ENCODE measurements at places on chromosomes 3 and 15.

GRCh38 chr3:26259176-26259575, 363.4 kb upstream of the LRRC3B start:
- DNase-seq = no peak

DNA sequence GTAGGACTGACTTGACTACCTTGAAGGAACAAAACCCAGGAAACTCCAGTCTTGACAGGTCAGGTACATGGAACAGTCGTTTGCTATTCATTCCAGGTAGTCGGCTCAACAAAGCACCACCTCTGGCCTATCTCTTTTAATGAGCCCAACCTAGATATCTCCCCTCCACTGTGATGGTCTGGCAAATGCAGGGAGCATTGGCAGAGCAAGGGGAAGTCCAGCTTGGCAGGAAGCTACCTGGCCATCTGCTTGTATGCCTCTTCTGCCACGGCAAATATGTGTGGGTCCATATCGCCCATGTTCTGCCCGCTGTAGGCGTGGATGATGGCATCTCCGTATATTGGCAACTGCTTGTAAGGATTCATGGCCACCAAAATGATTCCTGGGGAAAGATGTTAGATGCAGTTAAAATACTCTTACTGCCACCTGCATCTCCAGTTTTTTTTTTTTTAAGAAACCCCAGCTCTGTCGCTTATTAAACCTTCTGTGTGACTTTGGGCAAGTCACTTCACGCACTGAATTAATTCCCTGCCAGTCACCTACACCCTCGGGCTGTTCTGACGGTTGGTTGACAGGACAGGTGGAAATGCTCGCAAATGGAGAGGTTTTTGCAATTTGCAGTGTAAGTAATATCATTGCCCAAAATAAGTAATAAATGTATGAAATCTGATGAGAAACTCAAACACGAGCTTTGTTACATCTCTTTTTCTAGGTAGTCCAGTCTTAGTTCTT, 16.8 kb downstream of the MYO5C start:
- DNase-seq = no peak

DNA sequence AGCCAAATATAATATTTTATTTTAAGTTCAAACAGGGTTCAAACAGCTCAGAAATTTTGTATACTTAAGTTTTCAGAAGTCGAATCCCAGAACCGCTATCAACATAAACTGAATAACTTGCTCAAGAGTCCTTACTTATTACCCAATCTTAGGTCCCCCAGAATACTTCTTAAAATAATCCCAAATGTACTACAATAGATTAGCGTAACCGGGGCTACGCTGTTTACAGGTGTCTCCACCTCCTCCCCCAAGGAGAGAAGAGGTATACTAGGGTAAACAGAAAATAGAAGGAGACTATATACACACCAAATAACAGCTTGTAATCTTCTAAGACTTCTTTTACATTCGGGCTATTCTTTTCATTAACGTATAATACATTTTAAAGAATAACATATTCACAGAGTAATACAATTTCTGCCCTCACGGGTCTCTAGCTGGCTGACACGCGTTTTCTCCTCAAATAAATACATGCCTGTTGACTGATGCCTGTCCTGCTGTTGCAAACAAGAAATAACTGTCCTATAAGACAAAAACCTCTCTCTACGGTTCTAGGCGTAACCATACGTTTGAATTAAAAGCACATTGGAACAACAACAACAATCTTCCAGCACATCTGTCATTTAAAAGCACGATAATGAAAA, 1.3 kb downstream of the DENND4A start:
- no peak for DNase-seq

DNA sequence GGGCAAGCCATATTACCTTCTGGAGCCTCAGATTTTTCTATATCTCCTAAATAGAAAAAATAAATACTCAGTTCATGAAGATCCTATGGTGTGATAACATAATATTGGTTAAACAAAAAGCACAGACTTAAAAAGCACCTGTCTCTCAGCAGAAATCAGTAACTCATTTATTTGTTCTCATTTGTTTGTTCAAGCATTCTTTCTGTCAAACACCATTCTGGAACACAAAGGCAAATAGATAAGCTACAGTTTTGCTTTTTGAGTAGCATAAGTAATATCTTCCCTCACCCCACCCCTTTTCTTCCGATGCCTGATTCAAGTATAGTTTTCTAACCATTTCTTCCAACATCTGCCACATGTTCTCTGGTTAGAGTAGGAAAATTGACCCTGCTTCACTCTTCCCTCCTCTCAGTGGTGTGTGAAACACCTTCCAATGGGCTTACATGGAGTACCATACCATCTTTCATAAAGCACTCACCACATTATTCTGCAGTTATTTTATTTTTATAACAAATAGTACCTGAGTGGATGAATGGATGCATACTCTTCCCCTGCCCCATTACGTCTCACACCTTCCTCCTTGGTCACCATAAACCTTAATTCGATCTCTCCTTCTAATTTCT, 8.4 kb upstream of the IL1RAP start:
- DNase-seq = no peak

- no peak for DNase-seq
These were observed 345.0 kb upstream of the NR2E3 start for GRCh38 chr15:71465131-71465955.

DNA sequence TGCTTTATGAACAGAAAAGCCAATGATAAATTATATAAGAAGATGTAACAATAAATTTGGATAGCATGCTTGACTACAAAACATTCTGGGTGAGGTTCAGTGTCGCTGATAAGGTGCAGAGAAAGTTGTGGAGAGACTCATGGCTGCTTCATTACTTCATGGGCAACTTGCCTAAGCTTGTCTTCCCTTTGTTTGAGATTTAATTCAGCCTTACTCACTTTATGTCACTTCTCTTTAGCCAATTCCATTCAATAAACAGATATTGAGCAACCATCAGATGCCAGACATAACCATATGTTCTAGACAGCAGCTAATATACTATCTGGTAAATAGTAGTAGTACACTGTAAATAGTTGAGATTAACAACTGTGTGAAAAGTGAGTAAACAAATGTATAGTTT, 401.5 kb upstream of the FRG2C start:
- DNase-seq = no peak

Measured in AG09319 (cell line).